ENCODE measurements at places on chromosomes 16 and 17.

- peak; percentile 34 for DNase-seq
Measured at GRCh38 chr17:77571155-77571981, 387.1 kb upstream of the TNRC6C start.

GRCh38 chr17:75876938-75877751, 1.2 kb downstream of the TRIM47 start:
- DNase-seq, result peak; percentile 70

GRCh38 chr17:14321476-14321949, 20.6 kb downstream of the HS3ST3B1 start:
- peak; percentile 63 for DNase-seq

DNA sequence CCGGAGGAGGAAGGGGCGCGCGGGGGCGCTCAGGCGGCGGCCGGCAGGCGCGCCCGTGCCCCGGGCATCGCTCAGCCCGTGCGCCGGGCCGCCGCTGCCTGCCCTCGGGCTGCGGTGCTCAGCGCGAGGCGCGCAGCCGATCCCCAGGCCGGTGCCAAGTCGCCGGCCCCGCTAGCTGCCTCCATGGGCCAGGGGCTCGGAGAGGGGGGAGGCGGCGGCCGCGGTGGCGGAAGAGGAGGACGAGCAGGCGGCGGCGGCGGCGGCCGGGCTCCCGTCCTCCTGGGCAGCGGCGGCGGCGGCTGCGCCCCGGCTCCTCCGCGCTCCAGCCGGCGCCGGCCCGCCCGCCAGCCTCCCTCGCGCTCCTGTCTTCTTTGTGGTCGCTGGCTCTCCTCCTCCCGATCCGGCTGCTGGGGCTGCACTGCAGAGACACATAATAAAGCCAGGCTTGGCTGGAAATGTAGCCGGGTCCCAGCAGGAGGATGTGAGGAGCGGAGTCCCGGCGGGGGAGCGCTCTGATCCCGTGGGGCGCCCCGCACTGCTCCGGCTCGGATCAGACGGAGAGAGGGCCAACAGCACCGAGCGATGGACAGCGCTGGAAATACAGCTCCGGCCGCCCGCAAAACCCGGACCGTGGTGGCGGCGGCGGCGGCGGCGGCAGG, 889 bp upstream of the ZNF423 start:
- peak; percentile 77 for DNase-seq

GRCh38 chr17:28950752-28951427, 428 bp downstream of the PHF12 start:
- peak; percentile 77 for DNase-seq
